Keratinocyte (primary cell): ENCODE measurements at places on chromosomes 2 and 18. TPM values are rescaled to one million over a fixed set of nuclear protein-coding genes. Genes with fewer than 3 reads are reported as not detected.

DNA sequence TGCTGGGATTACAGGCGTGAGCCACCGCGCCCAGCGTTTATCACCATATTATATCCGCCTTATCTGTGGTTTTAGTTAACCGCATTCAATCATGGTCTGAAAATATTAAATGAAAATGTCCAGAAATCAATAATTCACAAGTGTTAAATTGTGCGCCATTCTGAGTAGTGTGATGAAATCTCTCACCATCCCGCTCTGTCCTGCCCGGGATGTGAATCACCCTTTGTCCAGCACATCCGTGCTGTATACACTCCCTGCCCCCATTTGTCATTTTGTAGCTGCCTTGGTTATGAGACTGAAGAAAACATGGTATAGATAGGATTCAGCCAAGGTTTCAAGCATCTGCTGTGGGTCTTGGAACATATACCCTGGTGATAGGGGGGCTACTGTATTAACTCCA lies 70.7 kb downstream of the TIMM21 start:
- no peak for DNase-seq

DNA sequence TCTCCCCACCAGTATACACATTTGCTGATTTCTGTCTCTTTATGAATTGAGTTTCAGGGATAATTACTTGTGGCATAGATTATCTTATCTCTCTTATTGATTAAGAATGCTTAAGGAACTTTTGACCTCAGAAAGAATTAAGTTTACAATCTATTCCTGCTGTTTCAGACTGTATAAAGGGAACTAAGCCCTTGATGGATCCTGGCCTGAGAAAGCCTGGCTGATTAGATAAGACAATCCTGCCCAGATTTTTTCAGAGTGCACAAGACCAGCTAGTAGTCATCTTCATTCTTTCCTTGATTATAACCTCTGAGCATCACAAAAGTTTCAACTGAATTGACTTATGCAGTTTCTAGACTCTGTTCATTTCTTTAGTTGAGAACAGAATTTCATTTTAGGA lies 22.7 kb upstream of the TFPI start:
- DNase-seq: no peak

DNA sequence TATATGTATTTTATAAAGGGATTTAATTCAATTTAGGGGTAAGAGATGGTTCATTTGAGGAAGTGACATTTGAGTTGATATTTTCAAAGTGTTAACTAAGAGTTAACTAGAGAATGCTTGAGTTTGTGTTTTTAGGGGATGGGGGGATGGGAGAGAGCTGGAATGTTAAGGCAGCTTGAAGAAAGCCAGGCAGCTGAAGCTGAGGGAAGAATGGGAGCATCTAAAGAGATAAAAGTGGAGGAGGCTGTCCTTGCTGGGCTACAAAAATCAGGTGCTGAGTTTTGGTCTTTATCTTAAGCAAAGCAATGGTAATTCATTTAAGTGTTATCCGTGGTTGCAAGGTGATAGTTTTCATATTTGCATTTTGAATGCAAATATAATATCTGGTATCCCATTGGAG lies 9.2 kb downstream of the CHST9 start:
- DNase-seq: no peak

Gene CFAP221
- polyA plus RNA-seq: not detected in 3 replicates

Gene ATP6V1C2
- polyA plus RNA-seq: 0.31 to 0.55 TPM (median 0.49 TPM) in 3 replicates
